NCI-H460 (cell line): ENCODE measurements at places on chromosomes 3 and 15.

GRCh38 chr15:77555232-77555631, 77.5 kb downstream of the LINGO1 start:
- no peak for DNase-seq

GRCh38 chr15:70248116-70249025, 150.7 kb upstream of the TLE3 start:
- DNase-seq: no peak

DNA sequence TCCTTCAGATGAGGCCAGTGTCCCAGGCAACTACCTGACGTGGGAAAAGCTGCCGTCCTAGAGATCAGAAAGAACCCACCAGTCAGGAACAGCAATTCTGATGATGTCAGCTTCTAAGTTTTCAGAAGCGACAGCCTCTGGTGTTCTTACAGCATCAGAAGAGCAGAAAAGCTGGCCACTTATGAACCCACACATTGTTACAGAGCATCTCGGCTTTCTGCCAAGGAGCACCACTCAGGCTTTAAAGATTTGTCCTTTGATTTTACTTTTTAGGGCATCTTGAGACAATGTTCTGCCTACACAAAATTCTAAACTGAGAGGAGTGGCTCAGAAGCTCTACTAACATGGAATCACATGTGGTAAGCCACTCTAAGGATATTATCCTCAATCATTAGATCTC, 49.7 kb upstream of the BOC start:
- no peak for DNase-seq

- no peak for DNase-seq
Observed at GRCh38 chr3:60202052-60202726, 1049.1 kb downstream of the FHIT start.
